ENCODE measurements at places on chromosomes 3 and 15.

DNA sequence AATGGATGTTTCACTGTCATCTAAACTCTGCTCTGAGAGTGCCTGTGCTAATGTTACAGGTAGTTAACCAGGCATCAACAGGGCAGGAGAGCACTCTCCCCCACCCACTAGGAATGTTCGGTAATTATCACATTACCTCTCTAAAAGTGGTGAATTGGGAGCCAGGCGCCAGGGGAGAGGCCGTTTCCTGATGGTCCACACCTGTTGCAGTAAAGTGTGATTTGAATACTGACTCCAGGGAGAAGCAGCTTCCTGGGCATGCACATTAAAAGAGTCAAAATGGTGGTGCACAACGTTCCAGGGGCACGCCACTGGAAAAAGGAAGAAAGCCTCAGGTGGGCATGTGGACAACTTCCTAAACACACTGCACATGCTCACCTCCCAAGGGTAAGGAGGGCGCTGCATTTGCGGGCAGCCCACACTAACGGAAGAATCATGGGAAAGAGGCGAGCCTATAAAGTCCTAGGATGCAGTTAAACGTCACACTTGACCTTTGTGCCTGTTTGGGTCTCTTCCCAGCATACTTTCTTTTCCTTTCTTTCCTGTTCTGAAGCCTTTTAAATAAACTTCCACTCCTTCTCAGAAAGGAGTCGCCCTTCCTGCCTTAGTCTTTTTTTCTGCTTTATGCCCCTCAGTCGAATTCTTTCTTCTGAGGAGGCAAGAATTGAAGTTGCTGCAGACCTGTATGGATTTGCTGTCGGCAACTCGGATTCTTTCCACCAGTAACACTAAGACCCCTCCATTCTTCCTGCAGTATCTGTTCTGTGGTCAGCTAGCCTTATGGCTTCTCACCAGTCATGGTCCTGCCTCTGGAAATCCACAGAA is 28.9 kb upstream of the GPD1L start:
- DNase-seq: no peak

- DNase-seq: peak; percentile 31
Measured at GRCh38 chr3:60917141-60917540, 334.1 kb downstream of the FHIT start.

DNA sequence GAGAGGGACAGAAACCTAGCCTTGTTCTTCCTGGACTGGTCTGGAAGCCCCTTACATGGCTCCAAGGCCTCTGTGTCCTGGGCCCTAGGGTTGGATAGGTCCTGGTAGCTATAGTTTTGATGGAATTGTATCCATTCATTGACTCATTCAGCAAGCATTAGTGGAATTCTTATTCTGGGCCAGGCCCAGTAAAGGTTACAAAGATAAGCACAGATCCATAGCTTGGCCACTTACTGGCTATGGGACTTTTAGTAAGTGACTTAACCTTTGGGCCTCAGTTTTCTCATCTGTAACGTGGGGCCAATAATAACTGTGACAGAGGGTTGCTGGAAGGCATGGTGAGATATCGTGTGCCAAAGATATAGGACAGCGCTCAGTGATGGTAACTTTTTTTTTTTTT is 13.6 kb upstream of the DAG1 start:
- DNase-seq: no peak

DNA sequence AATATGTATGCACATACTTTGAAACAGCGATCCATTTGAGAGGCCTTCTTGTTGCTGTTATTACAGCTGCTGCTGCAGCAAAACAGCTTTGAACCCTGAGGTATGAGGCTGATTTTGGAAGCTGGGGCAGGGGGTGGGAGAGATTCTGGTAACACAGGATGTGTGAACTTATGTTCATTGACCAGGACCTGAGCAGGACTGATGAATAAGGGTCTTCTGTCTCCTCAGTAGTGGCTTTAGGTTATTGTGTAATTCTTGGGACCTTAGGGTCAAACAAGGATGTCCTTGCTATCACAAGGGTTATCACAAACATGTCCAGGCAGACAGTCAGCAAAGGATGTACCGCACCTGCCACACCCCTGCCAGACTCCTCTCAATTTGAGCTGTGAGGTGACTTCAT is 41.6 kb downstream of the CTDSPL start:
- DNase-seq: no peak
